ENCODE measurements at places on chromosomes 6 and 20.

DNA sequence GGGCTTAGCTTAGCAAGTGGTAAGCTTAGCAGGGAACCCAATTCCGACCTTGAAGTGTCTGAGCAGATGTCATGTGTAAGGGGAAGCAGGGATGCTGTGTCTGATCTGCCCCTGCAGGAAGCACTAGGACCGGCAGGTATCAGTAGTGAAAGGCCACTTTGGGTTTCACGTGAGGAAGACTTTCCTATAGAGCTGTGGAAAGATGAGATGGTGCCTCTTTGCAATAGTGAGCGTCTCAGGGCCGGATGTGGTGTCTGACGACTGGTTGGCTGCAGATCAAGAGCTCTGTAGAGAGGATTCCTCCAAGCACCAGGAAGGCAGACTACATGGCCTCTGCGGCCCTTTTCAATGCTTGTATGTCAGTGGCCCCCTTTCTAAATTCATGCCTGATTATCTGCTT lies 98.3 kb downstream of the TIAM2 start:
- peak; percentile 34 for DNase-seq

DNA sequence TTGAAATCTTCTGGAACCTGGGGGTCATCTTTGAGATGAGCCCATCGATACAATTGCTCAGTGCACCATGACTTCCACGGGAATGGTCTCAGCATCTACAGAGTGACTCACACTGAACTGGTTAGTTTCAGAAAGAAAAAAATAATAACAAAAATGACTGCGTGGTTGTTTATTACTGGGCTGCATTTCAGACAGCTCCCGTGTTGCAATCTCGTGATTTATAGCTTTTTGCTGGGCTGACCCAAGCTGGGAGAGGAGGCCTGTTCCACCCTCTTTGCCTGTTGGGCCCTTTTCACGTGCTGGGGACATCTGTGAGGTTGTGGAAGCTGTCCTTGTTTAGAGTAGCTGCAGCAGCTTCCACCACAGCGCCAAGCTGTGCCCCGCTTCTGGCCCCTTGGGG lies 225.5 kb downstream of the BMP7 start:
- DNase-seq, result no peak

GRCh38 chr6:34680802-34681515 lies 15.6 kb downstream of the ILRUN start:
- DNase-seq, result no peak

DNA sequence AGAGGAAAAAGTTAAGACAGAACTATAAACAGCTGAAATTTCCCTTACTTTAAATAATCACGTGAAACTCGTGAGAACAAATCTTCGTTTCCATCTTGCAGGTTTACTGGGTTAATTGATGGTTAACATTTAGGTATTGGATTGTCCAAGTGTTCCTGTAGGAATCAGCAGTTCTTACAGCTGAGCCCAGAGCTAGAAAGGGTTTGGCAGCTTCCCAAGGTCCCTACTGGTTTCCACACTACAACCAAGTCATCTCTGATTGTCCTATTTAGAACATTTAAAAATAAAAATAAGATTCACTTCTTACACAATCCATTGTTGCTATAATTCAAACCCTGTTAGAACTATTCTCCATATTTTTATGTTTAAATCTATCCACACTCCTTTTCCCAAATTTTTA lies 15.8 kb downstream of the MPC1 start:
- DNase-seq, result no peak

DNA sequence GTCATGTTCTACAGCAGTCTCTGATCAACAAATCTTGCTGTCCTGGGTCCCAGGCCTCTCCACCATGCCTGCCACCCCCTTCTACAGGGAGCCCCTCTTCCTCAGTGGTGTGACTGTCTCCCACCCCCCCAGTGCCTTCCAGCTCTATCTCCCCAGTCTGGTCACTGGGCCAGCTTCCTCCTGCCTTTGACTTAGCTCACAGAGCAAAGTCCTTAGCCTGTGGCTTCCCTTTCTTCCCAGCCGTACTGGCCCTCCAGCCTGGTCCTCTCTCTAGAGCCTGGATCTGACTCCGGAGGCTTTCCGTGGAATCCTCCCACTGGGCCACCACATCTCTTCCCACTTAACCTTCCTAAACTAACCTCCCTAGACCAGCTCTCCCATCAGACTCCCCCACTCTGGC lies 17.0 kb downstream of the MAPK13 start:
- no peak for DNase-seq

DNA sequence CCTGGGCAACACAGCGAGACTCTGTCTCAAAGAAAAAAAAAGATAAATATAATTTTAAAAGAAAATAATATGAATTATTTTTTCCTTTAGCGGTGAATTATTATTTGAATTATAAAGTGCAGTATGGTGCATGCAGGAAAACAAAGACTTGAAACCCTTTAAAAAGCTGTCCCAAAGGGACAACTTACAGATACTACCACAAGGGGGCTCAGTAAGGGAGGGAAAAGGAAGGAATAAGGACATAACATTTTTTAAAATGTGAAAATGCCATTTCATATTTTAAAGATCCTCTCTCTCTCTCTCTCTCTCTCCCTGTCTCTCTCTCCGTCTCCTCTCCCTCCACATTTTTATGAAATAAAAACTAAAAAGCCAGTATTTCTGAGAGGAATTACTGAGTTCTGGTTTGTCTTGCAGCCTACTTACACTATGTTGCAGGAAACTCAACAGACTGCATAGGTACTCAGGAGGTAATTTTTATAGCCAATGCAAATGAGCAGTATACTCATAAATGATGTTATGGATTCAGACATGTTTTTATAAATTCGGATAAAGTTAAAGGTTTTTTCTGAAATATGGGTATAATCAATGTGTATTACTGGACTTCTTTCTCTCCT lies 455.0 kb upstream of the GJE1 start:
- no peak for DNase-seq

GRCh38 chr6:64012351-64013001 lies 376.9 kb downstream of the PHF3 start:
- no peak for DNase-seq
